KBM-7 (cell line): ENCODE measurements at places on chromosomes 16 and 17.

- DNase-seq = no peak
Observed at GRCh38 chr16:17002565-17002964, 468.2 kb downstream of the XYLT1 start.

DNA sequence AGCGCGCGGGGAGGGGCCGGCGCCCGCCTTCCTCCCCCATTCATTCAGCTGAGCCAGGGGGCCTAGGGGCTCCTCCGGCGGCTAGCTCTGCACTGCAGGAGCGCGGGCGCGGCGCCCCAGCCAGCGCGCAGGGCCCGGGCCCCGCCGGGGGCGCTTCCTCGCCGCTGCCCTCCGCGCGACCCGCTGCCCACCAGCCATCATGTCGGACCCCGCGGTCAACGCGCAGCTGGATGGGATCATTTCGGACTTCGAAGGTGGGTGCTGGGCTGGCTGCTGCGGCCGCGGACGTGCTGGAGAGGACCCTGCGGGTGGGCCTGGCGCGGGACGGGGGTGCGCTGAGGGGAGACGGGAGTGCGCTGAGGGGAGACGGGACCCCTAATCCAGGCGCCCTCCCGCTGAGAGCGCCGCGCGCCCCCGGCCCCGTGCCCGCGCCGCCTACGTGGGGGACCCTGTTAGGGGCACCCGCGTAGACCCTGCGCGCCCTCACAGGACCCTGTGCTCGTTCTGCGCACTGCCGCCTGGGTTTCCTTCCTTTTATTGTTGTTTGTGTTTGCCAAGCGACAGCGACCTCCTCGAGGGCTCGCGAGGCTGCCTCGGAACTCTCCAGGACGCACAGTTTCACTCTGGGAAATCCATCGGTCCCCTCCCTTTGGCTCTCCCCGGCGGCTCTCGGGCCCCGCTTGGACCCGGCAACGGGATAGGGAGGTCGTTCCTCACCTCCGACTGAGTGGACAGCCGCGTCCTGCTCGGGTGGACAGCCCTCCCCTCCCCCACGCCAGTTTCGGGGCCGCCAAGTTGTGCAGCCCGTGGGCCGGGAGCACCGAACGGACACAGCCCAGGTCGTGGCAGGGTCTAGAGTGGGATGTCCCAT, 232.8 kb downstream of the SEC14L1 start:
- no peak for DNase-seq

DNA sequence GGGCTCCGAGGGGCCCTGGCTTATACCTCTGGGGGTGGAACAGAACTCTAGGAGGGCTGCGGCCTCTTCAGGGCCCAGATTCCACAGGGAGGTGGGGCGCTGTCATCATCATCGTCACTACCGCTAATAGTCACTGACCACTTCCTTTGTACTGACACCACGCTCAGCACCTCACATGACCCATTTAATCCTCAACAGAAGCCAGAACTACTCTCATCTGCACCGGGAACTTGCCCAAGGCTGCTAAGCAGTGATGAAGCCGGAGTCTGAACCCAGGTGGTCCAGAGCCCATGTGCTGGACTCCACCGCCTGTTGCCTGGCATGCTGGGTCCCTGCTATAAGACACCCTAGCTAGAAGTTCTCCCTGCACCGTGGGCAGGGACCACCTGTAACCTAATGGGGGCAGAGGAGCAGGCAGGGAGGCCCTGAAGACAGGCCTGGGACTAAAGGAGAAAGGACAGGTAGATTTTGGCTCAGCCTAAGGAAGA, 12.0 kb downstream of the UNC13D start:
- DNase-seq = no peak

GRCh38 chr17:78566947-78567346, 10.2 kb downstream of the DNAH17 start:
- DNase-seq = no peak

GRCh38 chr16:12296991-12297390, 320.5 kb downstream of the SNX29 start:
- no peak for DNase-seq

- no peak for DNase-seq
Observed at GRCh38 chr17:28478712-28479615, 5.5 kb downstream of the SLC13A2 start.

DNA sequence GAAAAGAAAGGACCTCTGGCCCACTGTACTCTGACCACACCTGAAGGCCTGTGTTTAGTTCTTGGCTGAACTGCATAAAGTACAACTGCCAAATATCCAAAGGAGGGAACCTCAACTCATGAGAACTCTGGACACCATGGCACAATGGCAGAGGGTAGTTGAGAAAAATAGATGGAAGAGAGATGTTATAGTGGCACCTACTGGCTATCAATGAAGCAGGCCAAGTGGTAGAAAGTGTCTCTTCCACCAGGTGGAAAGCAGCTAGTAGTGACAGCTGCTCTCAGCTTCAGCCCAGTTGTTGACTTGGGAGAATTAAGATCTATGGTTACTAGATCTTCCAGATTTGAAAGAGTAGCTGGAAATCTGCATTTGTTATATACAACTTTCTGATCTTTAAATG, 3.2 kb downstream of the MED31 start:
- DNase-seq = peak; percentile 61

DNA sequence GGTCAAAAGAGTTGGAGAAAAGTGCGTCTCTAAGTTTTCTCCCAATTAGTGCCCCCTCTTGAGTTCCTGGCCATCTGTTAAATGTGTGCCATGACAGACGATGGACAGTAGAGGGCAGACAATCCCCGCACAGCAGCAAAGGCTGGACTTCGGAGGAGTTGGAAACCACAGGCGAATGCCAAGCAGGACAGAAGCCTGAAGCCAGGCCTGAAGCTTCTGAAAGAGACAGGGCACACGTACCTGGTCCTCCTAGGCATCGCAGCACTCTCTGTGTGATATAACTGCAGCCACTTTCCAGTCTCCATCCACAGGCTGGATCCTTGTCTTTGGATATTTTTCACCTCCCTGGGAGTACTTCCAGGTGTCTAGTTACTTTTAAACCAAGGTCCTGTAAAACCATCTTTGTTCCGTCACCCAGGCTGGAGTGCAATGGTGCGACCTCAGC, 14.5 kb downstream of the C17orf100 start:
- peak; percentile 77 for DNase-seq

DNA sequence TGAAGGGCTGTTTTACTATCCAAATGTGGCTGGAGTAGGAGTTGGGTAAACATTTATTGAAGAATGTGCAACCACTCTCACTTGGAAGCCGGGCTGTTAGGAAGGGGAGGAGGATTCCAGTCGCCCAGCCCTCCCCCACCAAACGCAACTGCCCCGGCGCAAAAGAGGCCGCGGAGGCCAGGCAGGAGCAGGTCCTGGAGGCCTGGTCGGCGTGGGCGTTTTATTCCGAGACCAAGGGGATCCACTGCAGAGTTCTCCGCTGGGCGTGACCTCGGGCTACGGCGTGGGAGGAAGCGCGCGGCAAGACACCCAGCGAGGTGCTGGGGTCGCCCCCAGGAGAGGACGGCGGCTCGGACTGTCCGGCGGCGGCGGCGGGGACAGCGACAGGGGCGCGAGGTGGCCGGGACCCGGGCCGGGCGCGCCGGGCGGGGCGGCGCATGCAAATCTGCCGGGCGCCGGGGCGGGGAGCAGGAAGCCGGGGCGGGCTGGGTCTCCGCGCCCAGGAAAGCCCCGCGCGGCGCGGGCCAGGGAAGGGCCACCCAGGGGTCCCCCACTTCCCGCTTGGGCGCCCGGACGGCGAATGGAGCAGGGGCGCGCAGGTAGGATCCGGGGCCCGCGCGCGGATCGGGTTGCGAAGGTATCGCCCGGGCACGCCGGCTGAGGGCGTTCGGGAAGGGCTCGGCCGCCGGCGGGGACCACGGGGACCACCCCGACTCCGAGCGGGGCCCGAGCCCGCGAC, at the start of gene IL4R:
IL4R (plus strand) TSS at position 553 of the 739 bp plus-strand sequence. CDS start 26,230 bp downstream, outside the sequence.
- DNase-seq = peak; percentile 53

GRCh38 chr17:35875072-35875799, 4.9 kb downstream of the CCL5 start:
- DNase-seq = no peak

DNA sequence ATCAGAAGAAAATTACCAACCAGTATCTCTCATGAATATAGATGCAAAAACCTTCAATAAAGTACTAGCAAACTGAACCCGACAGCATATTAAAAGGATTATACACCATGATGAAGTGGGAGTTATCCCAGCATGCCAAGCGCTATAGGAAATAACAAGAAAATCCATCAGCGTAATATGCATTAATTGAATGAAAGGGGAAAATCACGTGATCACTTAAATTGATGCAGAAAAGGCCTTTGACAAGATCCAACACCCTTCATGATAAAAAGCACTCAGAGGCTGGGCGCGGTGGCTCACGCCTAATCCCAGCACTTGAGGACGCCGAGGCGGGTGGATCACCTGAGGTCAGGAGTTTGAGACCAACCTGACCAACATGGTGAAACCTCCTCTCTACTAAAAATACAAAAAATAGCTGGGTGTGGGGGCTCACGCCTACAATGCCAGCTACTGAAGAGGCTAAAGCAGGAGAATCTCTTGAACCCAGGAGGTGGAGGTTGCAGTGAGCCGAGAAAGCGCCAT, 4.8 kb downstream of the CTRB2 start:
- DNase-seq = no peak

- DNase-seq = no peak
Observed at GRCh38 chr16:12719972-12720371, 83.7 kb downstream of the CPPED1 start.

GRCh38 chr17:41340934-41341861, 9.4 kb downstream of the KRT33A start:
- DNase-seq = no peak

GRCh38 chr16:84603140-84603816, 14.6 kb downstream of the COTL1 start:
- no peak for DNase-seq

GRCh38 chr16:51155199-51155607, 4.1 kb upstream of the SALL1 start:
- no peak for DNase-seq

DNA sequence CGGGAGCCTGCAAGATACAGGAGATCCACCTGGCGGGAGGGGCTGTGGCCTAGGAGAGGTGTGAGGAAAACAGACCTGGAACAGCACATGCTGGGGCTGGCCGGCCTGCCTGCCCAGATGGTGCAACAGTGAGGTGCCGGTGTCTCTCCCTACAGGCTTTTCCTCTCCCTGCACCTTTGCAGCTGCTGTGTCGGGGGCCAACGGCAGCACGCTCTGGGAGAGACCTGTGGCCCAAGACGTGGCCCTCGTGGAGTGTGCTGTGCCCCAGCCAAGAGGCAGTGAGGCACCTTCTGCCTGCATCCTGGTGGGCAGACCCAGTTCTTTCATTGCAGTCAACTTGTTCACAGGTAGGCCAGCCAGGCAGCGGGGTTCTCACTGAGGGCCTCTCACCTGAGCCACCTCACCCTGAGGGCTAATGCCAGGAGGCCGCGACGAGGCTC, 15.9 kb downstream of the RGS11 start:
- DNase-seq = no peak

DNA sequence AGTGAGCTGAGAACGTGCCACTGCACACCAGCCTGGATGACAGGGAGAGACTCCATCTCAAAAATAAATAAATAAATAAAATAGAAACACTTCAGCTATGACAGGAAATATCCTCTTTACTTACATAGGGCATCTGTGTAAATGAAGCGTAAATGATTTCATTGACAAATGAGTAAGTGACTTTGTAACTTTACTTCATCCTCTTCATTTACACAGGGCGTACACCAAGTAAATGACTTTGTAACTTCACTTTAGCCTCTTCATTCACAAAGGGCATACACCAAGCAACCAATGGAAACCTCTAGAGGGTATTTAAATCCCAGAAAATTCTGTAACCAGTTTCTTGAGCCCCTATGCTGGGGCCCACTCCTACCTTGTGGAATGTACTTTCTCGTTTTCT, 16.2 kb upstream of the KLHDC4 start:
- no peak for DNase-seq

GRCh38 chr17:1156864-1157263, 22.9 kb downstream of the ABR start:
- no peak for DNase-seq

GRCh38 chr17:27577121-27577761, 53.7 kb upstream of the LGALS9 start:
- no peak for DNase-seq

- no peak for DNase-seq
Observed at GRCh38 chr17:59178266-59178985, 22.9 kb downstream of the PRR11 start.
